Right hindlimb (tissue), 1 donor: ENCODE measurements at places on chromosomes 7 and 10.

GRCh38 chr10:18501198-18501597, 150.2 kb downstream of the NSUN6 start:
- no peak for DNase-seq

GRCh38 chr10:52706332-52707070, 66.1 kb downstream of the MBL2 start:
- no peak for DNase-seq

DNA sequence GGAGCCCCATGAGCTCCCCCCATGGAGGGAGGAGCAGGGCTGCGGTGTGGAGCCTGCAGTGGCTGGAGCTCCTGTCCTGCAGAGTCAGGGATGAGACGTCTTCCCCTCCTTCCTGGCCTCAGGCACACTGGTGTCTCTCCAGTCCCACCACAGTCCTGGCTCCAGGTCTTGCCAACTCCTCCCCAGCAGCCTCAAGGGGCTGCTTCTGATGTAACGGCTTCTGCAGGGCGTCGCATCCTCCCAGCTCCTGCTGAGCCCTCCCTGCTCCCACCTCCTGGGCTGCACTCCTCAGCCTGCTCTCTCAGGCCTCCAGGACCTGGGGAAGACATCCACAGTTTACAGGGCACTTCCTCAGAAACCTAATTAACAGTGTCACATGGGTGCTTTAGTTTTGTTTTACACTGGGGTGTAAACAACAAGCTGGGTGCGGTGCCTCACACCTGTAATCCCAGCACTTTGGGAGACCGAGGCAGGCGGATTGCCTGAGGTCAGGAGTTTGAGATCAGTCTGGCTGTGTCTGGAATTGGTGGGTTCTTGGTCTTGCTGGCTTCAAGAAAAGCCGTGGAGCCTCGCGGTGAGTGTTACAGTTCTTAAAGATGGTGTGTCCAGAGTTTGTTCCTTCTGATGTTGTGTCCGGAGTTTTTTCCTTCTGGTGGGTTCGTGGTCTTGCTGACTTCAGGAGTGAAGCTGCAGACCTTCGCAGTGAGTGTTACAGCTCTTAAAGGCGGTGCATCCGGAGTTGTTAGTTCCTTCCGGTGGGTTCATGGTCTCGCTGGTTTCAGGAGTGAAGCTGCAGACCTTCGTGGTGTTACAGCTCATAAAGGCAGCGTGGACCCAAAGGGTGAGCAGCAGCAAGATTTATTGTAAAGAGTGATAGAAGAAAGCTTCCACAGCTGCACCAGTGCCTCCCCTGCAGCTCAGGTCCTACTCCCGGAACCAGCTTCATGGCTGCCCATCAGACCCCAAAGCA, 95.0 kb downstream of the PAXIP1 start:
- DNase-seq, result no peak

- DNase-seq, result no peak
Measured at GRCh38 chr7:156461881-156462665, 178.5 kb upstream of the RNF32 start.

DNA sequence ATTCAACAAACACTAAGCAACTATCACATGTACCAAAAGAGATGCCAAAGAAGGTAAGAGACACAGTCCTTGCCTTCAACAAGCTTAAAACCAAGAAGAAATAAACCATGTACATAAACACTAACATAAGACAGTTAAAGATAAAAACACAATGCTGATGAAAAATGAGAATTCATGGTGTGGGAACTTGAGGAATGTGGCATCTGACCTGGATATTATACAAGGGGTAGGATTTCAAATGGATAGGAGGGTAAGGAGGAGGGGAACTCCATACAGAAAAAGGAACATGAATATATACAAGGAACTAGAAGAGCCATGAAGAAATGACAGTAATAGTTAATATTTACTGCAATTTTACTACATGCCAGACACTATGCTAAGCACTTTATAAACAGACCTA, 11.0 kb downstream of the HIBADH start:
- no peak for DNase-seq

GRCh38 chr10:91571671-91572070, 61.2 kb downstream of the PPP1R3C start:
- no peak for DNase-seq

DNA sequence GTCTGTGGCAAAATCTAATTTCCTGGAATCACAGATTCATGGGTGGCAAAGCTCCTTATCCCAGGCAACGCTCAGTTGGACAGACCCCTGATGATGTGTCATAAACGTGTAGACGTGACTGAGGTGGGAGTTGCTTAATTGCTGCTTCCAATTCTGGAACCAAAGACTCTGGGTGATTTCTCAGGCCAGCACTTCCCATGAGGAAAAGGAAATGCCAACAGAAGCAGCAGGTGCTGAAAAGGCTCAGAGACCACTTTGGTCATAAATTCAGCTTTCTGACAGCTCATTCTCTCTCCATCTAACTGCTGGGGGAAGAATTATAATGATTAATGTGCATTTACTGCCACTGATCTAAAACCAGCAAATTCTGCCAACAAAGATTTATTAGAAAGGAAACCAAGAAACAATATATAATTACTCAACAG, 88.7 kb downstream of the OSBPL3 start:
- no peak for DNase-seq

DNA sequence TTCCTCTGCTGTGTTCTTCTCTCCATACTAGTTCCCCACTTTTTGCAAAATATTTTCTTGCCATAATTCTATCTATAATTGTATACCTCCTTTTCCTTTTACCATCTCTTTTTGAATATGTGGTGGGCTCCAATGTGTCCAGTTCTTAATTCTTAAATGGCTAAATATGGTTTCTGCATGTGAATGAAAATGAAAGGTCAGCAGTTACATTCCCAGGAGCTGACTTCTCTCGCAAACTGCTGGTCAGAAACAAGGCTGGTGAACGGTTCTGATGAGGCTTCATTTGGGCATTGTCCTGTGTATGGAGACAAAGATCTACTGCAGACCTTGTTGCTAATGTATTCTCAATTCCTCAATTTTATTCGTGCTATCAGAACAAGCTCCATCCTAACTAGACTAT, 309.2 kb downstream of the SNX13 start:
- DNase-seq, result no peak

GRCh38 chr10:132885451-132886210, 56.7 kb downstream of the CFAP46 start:
- DNase-seq, result no peak

- no peak for DNase-seq
Measured at GRCh38 chr10:49184642-49185111, 3.5 kb downstream of the TMEM273 start.

- DNase-seq, result no peak
Measured at GRCh38 chr10:98397089-98397600, 17.8 kb downstream of the PYROXD2 start.

DNA sequence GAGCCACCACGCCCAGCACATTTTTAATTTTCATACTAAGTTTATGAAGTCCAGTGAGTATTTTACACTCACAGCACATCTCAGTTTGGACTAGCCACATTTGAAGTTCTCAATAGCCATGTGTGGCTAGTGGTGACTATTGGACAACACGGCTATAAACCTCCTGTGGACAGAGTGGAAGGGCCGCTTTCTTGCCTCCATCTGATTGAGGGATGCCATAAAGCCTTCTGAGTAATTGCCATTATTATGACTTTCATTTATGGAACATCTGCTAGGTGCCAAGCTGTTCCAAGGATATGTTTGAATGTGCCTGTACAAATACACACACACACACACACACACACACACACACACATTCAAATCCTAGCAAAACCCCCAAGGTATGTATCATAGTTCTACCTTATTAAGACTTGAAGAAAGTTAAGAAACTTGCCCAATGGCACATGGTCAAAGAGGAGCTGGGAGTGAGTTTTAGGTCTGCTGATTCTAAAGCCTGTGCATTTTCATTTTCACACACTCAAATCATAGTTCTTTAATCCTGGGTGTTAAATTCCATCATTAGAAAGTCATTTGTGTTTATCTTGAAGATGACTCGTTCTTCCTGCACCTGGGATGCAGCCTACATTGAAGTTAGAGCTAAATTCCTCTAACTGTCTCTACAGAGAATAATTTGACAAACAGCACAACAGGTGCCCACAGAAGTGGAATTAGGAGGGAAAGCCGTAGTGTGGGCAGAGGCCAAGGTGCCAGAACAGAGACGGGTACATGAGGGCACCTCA, 143.3 kb downstream of the PKD1L1 start:
- no peak for DNase-seq
